ENCODE measurements at places on chromosomes 7 and 10. TPM values are rescaled to one million over a fixed set of nuclear protein-coding genes. Genes with fewer than 3 reads are reported as not detected.

The MACROH2A2 gene
- polyA plus RNA-seq = 92.7 TPM

The EPO gene
- polyA plus RNA-seq = not detected

The MINDY3 gene
- polyA plus RNA-seq = 52.9 TPM

The RASA4B gene
- polyA plus RNA-seq = 10.5 TPM

The SH2D4B gene
- polyA plus RNA-seq = 0.20 TPM

The WDFY4 gene
- 2.1 TPM for polyA plus RNA-seq
